ENCODE measurements at places on chromosomes 13 and 19.

DNA sequence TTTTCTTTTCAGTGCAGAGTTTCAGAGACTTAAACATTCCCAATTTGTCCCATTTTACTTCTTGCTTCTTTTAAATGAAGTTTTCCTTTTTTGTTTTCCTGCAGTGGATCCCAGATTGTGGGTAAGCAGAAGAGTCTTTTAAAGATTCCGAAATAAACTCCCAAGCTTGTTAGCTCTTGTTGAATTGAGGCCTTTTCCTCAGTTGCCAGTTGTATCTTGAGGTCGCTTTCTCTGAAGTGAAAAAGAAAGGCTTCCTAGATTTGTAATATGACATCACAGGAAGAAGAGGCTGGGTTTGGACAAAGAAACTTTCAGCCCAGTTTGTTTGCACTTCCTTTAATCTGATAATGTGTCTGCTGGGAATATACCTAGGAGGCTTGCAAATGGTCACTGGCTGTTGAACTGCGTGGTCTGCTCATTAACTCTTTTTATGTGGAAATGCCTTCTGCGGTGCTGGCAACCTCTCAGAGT, at the start of gene LPAR6:
LPAR6 (minus strand) TSS at position 233 of the 471 bp plus-strand sequence. CDS start 690 bp downstream, outside the sequence.
- no peak for DNase-seq

- no peak for DNase-seq
Measured at GRCh38 chr13:113839536-113840204, 24.2 kb downstream of the GAS6 start.

DNA sequence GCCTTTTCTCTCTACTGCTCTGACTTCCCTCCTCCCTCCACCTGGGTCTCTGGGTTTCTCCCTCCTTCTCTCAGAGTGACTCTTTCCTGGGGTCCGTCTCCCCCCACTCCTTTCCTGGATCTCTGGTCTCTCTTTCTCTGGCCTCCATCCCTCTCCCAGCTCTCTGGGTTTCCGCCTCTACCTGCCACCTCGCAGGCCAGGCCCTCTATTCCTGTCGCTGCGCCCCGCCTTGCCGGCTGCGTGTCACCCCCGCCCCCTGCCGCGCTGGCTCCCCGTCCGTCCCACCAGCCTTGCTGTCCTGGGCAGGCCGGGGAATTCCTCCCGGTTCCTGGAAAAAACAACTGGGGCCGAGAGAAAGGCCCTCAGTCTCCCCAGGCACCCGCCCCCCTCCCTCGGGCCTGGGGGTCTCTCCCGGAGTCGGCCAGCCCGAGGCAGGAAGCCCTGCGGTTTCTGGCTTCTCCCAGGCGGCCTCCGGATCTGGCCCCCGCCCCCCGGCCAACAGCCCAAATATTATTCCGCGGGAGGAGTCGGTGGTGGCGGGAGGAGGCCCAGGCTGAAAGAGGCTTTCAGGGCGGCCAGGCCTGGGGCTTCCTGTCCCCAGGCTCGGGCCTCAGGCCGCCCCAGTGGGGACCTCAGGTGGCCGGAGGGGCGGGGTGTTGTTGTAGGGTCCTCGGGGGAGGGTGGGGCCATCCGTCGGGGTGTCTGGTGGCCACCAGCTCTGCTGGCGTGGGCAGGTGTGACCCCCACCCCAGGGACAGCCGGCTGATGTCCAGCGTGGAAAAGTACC, 9.3 kb downstream of the IRF2BP1 start:
- DNase-seq: no peak

- DNase-seq: no peak
Measured at GRCh38 chr13:43797159-43797558, 10.4 kb upstream of the ENOX1 start.

- no peak for DNase-seq
Measured at GRCh38 chr19:16325161-16325527, 518 bp downstream of the KLF2 start.

- no peak for DNase-seq
Measured at GRCh38 chr19:51256155-51256625, 5.3 kb downstream of the SIGLECL1 start.

DNA sequence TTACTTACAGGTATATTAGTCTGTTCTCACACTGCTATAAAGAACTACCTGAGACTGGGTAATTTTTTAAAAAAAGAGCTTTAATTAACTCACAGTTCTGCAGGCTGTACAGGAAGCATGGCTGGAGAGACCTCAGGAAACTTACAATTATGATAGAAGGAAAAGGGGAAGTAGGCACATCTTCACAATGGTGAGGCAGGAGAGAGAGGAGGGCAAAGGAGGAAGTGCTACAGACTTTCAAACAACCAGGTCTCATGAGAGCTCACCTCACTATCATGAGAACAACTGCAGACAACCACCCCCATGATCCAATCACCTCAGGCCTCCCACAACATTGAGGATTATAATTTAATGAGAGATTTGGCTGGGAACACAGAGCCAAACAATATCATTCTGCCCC, 511.7 kb downstream of the SLITRK6 start:
- no peak for DNase-seq

DNA sequence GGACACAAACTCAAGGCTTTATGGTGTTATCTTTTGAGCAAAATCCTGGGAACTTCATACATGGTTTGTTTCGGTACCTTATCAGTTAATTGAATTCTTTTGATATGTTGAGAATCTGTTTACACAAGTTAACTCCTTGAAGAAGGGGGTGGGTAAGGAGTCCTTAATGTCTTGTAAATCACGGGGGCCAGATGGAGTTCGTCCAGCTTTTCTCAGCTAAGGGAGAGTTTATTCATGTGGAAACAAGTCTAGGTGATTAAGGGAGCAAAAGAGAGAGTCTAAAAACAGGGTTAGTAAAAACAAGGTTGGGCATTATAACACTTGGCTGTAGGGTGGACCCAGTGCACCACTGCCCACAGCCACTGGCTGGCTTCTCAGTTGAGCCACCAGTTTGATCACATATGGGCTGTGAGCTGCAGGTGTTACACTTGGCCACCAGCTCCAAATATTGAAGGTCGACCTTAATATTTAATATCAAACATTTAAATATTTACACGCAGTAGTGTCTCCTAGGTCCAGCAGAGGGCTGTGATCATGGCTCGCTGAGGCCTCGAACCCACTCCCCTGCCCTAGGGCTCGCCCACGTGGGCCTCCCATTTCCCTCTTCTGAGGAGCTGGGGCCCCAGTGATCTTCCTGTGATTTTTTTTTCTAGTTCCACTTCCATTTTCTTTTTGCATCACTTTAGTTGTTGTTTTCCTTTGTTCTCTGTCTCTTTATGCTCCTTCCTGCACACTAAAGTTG, 21.0 kb upstream of the ZNF43 start:
- no peak for DNase-seq

DNA sequence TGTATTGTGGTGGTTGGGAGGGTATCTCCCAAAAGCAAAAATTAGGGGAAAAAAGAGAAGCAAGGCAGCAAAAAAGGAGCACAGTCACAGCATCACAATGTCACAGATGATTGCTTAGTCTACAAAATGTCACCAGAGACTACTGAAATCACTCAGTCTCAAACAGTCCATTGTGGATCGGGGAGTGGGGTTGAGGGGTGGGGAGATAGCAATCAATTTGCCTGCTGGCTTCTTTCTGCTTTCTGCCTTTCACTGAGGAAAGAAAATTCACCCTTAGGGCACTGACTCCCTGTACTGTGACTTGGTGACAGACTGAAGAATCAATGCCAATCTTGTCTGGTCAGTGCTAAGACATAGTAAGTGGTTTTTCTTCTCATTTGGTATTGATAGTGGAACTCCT, 2127.1 kb upstream of the PCDH20 start:
- no peak for DNase-seq

DNA sequence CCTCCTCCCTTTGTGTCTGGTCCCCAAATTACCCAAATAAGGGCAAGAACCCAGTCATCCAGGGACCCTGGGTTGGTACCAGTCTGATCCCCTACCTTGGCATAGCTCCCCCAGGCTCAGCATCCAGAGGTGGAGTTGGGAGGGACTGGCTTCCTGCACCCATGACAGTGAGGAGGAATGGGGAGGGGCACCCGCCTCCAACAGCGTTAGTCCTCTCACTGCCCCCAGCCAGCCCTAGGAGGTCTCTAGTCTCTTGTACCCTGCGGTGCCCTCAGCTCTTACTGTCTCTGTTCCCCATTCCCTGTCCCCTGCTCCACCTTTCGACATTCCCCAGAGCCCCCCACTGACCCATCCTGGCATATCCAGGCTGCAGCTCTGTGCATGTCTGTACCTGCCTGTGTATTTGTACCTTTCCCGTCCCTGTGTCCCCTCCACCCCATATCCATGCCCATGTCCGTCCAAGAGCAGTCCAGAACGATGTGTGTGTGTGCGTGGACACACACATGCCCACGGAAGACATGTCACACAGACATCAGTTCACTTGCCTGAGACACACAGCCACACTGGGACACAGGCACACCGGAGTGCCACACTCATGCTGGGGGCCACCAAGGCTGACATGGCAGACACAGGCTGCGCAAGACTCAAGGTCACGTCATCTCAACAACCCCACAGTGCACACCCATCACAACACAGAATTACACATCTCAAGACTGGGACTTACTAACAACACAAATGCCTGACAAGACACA, 17.8 kb downstream of the ERFL start:
- DNase-seq: no peak

DNA sequence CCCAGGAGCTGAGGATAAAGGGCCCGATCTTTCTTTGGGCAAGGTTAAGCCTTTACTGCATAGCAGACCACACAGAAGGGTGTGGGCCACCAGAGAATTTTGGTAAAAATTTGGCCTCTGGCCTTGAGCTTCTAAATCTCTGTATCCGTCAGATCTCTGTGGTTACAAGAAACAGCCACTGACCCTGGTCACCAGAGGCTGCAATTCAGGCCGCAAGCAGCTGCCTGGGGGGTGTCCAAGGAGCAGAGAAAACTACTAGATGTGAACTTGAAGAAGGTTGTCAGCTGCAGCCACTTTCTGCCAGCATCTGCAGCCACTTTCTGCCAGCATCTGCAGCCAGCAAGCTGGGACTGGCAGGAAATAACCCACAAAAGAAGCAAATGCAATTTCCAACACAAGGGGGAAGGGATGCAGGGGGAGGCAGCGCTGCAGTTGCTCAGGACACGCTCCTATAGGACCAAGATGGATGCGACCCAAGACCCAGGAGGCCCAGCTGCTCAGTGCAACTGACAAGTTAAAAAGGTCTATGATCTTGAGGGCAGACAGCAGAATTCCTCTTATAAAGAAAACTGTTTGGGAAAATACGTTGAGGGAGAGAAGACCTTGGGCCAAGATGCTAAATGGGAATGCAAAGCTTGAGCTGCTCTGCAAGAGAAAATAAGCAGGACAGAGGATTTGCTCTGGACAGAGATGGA, 8.4 kb upstream of the CEACAM19 start:
- DNase-seq: no peak

DNA sequence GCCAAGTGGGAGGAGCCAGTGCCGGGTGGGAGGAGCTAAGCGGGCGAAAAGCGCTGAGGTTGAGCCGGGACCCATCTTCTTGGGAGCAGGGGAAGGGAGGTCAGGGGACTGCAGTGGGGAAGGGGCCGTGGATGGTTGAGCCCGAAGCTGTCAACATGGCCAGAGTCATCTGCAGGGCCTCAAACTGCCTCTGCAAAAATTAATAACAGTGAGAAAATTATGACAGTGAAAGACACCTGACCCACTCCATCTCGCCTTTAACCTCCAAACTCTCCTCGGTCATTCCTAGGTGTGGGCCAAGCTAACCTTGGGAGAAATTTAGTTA, 30.1 kb downstream of the ZNF557 start:
- DNase-seq: peak; percentile 29

DNA sequence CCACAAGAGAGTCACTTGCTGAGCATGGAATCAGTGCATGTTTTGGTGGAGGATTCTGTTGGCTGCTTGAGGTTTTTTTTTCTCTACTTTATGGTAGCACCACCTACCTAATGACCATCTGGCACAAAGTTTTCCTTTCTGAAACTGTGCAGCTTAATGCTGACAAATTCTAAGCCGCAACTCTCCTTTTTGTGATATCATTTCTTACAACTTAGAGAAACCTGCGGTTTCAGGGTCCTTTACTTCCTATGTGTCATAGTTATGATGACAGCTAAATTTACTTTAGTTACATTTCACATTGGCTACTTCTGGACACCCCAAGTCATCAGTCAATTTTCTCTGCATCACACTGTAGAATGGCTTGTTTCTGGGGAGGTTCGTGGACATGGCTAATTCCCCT, 115.4 kb upstream of the TMTC4 start:
- DNase-seq: no peak

- DNase-seq: no peak
Measured at GRCh38 chr19:15631817-15632216, 8.9 kb upstream of the CYP4F3 start.

DNA sequence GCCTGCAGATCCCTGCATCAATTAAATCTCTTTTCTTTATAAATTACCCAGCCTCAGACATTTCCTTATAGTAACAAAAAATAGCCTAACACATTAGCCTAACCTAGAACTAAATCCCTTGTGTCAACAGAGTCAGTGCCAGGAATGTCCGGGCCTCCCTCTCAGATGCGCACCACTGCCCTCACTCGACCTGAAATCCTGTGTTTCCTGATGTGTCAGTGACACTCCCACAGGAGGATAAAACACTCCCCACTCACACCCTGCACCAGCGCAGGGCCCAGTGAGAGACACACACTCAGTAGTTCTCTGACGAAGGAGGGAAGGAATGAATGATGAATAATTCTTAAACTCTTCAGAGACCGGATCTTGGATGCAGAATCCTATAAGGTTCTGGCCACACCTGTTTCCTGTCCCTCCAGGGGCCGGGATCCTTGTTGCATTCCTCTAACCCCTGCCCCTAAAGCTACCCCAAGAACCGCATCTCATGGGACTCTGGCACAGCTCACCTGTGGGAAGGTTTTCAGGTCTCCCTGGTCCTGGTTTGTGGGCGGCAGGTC, 3.1 kb downstream of the CEACAM3 start:
- no peak for DNase-seq

DNA sequence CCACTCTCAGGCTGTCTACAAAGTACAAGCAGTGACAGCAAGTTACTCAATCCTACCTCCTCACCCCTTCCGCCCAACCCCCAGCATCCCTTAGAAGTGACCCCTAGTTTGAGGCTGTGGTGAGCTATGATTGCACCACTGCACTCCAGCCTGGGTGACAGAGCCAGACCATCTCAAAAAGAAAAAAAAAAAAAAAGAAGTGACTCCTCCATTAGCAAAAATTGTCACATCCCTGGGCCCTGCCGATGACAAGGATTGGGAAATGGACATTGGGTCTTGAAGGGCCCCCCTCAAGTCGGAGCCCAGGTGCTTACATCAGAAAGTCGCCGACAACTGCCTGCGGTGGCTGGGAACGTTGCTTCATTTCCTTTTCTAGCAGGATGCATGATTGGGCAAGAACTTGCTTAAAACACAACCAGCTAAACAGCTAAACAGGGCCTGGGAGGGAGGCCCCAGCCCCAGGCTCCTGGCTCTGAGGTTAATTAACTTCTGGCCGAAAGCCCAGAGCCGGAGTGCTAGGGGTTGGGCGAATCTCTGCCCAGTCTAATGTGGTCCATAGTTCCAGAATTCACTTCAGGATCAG, 15.3 kb downstream of the RAB3D start:
- no peak for DNase-seq

GRCh38 chr13:69292789-69293425, 814.7 kb upstream of the ATXN8OS start:
- DNase-seq: no peak

- no peak for DNase-seq
Measured at GRCh38 chr13:35826626-35827254, 304.4 kb downstream of the DCLK1 start.
